ENCODE measurements at places on chromosomes 4 and X. TPM values are rescaled to one million over a fixed set of nuclear protein-coding genes. Genes with fewer than 3 reads are reported as not detected.

The ARMCX1 gene
- total RNA-seq, result 24.7 TPM

The SLC6A14 gene
- total RNA-seq, result not detected

The IRF2 gene
- 18.1 TPM for total RNA-seq

The TEC gene
- not detected for total RNA-seq

The CPZ gene
- total RNA-seq, result 38.3 TPM

The FAM47E gene
- not detected for total RNA-seq

The NUDT11 gene
- 13.5 TPM for total RNA-seq

The DYNLT3 gene
- total RNA-seq, result 30.3 TPM

The STPG2 gene
- total RNA-seq, result not detected

The IL9R gene
- total RNA-seq, result not detected

The NDP gene
- not detected for total RNA-seq
